ENCODE measurements at places on chromosomes 3 and 15.

DNA sequence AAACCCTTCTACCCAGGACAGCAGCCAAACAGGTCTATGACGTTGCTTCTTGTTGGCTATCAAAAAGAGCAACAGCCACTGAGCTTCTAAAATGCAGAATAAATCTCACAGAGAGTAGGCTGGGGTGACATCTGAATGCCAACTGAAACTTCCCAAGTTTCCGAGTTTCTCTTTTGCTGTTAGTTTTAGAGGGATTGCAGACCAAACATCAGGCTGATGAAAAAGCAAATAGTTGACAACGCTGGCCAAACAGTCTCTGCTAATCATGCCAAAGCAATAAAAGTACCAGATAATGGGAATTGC lies 670 bp upstream of the CBLB start:
- no peak for DNase-seq

DNA sequence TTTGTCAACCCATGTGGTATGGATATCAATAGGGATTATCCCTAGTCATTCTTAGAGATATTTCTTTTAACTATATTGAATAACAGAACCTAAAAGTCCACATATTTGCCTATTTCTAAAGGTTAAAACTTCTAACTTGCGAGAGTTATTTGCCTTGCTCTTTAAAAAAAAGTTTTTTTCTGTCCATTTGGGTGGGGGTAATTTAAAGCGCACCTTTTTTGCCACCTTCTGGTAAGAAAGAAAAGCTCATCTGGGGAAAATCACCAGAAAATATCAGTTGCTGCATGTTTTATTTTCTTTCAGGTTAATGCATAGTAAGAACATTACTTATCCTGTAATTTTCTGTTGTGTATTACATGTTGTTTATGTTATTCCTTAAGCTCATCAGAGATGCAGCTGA lies 242.0 kb upstream of the GOLGA6L4 start:
- DNase-seq, result no peak

GRCh38 chr3:131323014-131323413 lies 58.6 kb upstream of the NUDT16 start:
- DNase-seq, result no peak

DNA sequence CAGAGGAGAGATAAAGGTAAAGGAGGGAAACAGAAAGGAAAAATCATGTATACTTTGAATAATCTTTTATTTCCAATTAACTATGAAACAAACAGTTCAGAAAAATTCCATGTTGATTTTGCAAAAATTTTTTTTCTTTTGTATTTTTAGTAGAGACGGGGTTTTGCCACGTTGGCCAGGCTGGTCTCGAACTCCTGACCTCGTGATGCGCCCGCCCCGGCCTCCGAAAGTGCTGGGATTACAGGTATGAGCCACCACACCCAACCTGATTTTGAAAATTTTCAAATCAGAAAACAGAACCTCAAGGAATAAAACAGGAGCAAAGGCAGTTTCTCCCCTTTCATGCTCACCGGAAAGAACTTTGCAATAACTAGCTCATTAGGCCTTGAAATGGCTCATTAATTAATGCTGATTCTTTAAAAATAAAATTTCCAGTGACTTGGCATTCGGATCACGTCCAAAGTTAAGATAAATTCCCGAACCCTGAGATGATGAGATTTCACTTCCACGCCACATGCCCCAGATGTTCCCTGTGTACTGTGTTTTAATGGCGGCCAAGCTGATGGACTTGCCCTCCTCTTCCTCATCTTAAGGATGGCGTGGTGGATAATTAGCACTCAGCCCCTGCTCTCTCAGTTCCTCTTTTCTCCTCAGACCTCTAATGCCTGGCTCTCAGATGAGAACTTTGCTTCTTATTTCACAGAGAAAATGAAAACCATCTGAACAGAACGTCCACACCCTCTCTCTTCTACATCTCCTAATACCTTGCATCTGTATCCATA lies 10.8 kb downstream of the BCL2L10 start:
- DNase-seq, result no peak

DNA sequence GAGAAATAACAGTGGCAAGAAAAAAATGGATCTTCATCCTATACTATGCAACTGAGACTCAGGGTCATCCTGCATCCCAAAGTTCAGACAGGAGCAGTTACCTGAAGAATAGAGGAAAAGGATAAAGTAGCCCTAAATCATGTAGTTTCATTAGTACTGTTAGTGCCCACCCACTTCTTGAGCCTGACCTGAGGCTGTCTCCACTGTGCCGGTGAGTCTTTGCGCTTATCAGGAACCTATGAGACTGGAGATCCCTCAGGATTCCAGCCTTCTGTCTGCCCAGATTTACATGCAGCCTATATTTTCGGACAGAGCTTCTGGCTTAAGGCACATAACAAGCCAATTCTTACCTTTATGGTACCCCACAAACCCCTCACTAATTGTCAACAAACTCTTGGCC lies 791.6 kb downstream of the ROBO1 start:
- DNase-seq, result no peak

- DNase-seq, result no peak
Measured at GRCh38 chr3:147554332-147554731, 145.2 kb downstream of the ZIC1 start.

GRCh38 chr15:69685512-69686452 lies 233.2 kb downstream of the RPLP1 start:
- no peak for DNase-seq

DNA sequence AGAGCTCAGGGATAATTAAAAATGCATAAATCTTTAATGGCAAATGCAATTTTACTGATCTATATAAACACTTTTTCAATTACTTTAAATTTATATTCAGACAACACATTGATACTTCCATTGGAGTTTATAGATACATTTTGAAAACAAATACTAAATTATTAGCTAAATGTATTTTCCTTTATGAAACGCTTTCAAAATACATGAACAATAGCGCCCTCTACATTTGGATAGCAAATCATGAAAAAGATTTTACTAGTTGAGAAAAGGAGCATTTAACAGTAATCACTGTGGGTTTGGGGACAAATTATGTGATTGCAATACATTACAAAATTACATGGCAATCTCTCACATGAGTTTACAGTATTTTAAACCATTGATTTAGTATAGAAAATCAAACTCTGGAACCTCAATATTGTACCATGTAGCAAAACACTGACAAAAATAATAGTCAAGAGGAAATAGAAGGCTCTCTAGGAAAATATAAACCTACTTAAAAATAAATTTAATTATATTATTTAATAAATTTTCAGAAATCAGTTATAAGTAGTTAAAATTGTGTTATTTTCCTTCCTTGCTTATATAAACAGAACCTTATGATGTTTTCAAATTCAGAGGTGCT lies 207.9 kb downstream of the ZIC1 start:
- DNase-seq, result no peak

GRCh38 chr3:196397941-196398340 lies 34.3 kb downstream of the UBXN7 start:
- DNase-seq, result no peak

DNA sequence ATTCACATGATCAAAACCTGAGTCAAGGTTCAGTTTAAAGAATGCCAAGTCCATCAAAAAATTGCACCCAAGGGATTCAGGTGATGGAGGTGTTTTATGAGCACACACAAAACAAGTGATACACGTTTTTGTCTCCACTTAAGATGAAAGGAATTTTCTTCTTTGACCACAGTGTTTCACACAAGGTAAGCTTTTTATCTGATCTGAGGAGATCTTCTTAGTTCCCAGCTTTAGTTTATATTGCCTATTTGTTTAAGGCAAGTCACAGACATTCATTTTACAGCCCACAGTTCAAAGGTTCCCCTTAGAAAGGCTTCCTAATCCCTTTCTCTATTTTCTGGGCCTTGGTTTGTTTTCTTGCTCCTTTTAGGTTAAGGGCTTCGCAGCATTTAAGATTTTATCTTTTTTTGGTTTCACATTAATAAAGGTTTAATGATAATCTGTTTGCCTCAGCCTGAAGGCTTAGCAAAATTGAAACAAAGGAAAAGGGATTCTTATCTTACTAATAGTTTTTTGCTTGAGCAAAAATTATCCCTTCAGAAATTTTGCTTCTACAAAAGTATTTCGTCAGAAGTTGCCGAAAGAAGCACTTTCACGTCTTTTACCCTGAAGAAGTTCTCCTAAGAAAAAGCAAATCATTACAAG lies 420.5 kb upstream of the NAALADL2 start:
- no peak for DNase-seq
